ENCODE measurements at places on chromosomes 16 and 17. TPM values are rescaled to one million over a fixed set of nuclear protein-coding genes. Genes with fewer than 3 reads are reported as not detected.

- no peak for DNase-seq
- H3K4me3 ChIP-seq, result no peak overlapping the region
- 0 out of 2 replicates have a peak, but pooled peaks cover 2% of the 10 kb centered on the region for H3K4me1 ChIP-seq
- no peaks in the 10 kb centered on the region for H3K27me3 ChIP-seq
Observed at GRCh38 chr17:76598004-76598439, 12.4 kb upstream of the ST6GALNAC2 start.

DNA sequence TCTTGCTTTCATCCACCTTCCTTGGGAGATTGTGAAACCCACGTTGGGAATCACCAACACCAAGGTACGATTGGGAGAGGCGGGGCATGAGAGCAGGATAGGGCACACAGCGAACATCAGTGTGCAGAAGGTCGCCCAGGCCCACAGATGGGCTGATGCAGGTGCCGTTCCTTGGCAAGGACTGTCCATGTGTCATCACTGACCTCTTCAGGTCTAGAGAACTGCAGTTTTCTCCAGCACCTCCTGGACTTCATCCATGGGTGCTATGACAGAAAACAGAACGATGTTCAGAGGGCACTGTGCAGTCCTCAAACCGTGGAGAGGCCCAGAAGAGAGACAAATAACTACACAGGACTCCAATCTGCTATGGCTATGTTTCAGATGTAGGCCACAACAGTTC, 23.9 kb upstream of the TAT start:
- DNase-seq, result no peak
- H3K4me1 ChIP-seq, result no peaks in the 10 kb centered on the region
- no peaks in the 10 kb centered on the region for H3K36me3 ChIP-seq
- H3K27me3 ChIP-seq, result no peaks in the 10 kb centered on the region
- no peak overlapping the region for H3K27ac ChIP-seq
- H3K4me3 ChIP-seq, result no peak overlapping the region

GRCh38 chr17:43924558-43924957, 17.2 kb upstream of the MPP2 start:
- no peak overlapping the region for H3K4me3 ChIP-seq
- no peak for DNase-seq
- H3K4me1 ChIP-seq, result no peaks in the 10 kb centered on the region
- H3K36me3 ChIP-seq, result no peaks in the 10 kb centered on the region
- H3K27me3 ChIP-seq, result no peaks in the 10 kb centered on the region

GRCh38 chr17:74968361-74968780, 4.2 kb downstream of the HID1 start:
- H3K4me1 ChIP-seq, result peaks cover 4% of the 10 kb centered on the region
- DNase-seq, result no peak
- no peaks in the 10 kb centered on the region for H3K27me3 ChIP-seq
- H3K27ac ChIP-seq, result no peak overlapping the region

GRCh38 chr16:52705122-52705521, 158.2 kb upstream of the TOX3 start:
- no peak overlapping the region for H3K27ac ChIP-seq
- no peak for DNase-seq
- no peaks in the 10 kb centered on the region for H3K27me3 ChIP-seq
- no peaks in the 10 kb centered on the region for H3K36me3 ChIP-seq

CD79B gene
- not detected for total RNA-seq

DNA sequence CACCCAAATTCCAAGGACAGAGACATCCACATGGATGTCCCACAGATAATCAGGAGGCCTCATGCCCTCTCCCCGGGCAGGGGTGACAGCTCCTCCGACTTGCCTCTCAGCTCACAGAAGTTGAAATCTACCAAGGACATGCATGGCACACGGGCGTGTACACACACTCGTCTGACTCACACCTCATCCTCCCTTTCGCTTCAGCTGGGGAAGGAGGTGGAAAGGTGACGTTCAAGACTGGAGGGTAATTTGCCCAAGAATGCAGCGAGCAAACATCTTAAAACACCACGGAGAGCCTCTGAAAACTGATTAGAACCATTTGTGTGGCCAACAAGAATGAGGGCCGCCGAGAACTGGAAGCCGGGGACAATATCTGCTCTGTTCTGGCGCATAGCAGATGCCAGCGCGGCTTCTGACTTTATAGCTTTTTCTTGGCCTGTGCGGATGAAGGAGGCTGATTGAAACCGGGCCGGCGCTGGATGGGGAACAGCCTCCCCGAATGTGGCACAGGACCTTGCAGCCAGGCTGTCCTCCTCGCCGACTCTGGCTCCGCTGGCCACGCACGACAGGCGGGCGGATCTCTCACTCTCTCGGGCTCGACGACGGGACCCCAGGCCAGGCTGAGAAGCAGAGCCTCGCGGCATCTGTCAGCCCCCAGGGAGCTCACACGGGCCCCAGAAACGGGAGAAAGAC, 100.9 kb downstream of the C16orf95 start:
- H3K27me3 ChIP-seq, result no peaks in the 10 kb centered on the region
- no peaks in the 10 kb centered on the region for H3K36me3 ChIP-seq
- no peaks in the 10 kb centered on the region for H3K4me1 ChIP-seq
- H3K27ac ChIP-seq, result no peak overlapping the region

Data from Panc1 (cell line).